ENCODE measurements at places on chromosomes 13 and 19. TPM values are rescaled to one million over a fixed set of nuclear protein-coding genes. Genes with fewer than 3 reads are reported as not detected.

ZNF382 gene
- total RNA-seq: 202 TPM

BRCA2 gene
- total RNA-seq: 4.7 TPM

EDNRB gene
- 18.5 TPM for total RNA-seq

RYR1 gene
- 9.1 TPM for total RNA-seq

CPB2 gene
- total RNA-seq: not detected

PLEKHA4 gene
- total RNA-seq: not detected
